ENCODE measurements at places on chromosomes 6 and 20.

DNA sequence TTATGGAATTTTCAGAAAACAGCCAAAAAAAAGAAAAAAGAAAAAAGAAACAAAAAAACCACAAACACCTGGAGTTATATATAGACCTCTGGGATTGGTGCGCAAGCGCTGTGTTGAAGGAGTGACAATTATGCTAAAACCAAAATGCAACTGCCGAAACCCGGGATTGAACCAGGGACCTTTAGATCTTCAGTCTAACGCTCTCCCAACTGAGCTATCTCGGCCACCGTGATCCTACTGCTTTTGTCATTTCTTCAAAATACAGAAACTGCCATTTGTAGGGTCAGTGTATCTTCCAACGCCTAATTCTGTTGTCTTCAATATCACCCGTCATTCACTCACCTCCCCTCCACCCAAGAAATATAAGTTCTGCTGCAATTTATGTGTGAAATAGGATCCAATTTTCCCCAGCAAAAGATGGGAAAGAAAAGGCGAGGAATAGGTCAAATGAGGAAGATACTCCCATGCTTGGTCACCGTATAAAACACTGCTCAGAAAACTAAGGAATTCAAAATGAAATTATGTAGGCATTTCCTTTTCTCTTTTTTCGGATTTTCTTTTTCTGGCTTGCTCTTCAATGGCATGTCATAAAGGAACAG is 116.0 kb downstream of the TRIM27 start:
- DNase-seq, result no peak

GRCh38 chr6:161168281-161168891 is 105.5 kb downstream of the AGPAT4 start:
- no peak for DNase-seq

DNA sequence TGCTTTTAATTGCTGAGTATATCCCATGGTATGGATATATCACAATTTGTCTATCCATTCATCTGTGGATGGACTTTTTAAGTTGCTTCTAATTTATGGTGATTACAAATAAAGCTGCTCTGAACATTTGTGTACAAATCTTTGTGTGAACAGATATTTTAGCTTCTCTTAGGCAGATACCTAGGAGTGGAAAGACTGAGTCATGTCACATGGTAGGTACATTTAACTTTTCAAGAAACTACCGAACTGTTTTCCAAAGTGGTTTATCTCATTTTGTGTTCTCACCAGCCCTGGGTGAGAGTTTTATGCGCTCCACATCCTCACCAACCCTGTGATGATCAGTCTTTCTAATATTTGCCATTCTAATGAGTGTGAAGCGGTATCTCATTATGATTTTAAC is 31.0 kb upstream of the ZNFX1 start:
- DNase-seq, result no peak

- no peak for DNase-seq
These were observed 82.3 kb upstream of the GCM1 start for GRCh38 chr6:53230775-53231467.

DNA sequence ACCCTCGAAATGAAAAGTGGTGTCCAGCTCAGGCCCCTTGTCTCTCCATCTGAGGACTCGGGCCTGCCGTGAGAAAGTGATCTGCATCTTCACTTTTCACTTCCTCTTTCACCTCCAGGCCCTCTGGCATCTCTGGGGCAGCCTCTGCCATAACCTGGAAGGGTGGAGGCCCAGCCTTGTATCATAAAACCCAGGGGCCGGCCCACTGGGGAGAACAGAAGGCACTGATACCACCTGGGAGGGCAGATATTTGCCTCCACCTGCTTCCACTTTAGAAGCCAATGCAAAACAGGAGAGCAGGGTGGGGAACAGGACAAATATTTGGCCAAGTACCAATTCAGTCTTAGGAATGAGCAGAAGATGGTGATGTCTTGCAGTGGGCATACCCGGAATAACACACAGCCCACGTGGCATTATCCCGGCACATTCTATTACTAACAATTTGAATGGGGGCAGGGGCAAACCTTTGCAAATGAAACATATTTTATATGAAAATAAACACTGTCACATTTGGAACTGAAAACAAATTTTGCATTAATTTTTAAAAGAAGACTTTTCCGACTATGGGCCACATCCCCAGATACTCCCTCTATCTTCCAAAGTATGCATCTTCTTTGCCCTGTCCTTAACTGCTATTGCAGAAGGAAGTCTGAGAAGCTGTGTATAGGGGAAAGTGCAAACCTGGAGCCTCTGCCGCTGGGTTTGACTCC is 69.2 kb upstream of the TBC1D7 start:
- DNase-seq, result no peak

DNA sequence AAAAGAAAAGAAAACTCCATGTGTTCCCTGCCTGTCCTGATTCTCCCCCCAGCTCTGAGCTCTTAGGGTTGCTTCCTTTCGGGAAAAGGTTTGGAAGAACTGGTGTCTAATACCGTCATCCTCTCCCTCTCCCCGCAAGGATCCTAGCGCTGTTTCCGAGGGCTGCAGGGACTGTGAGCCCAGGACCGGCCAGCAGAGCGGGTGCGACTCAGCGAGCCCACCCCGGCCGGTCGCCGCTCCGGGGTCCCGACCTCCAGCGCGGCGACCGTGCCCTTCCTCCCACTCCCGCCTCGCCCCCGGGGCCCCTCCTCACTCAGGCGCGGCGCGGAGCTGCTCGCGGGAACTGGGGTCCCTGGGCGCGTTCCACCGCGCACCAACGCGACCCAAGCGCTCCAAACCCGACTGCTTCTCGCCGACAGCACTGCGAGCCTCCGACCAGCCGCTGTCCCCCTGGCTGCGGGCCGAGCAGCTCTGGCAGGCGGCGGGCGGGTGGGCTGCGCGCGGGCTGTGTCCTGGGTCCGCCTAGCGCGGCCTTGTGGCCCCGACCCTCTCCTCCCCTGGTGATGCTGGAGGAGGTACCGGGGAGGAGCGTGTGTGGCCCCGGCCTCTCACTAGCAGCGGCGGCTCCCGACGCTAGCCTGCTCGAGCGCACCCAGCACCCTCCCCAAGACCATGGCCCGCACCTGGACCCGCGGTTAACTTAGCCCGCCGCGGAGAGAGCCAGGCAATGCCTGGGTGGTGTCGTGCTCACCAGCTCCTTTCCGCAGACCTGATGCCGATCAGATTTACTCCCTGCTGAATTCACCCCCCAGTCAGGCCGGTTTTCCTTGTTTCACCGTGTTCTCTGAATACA is at the start of gene PLA2G7:
Gene PLA2G7, minus strand, starts transcription at position 509 of the 853 bp plus-strand sequence. CDS start 12,484 bp downstream, outside the sequence.
- DNase-seq, result no peak

DNA sequence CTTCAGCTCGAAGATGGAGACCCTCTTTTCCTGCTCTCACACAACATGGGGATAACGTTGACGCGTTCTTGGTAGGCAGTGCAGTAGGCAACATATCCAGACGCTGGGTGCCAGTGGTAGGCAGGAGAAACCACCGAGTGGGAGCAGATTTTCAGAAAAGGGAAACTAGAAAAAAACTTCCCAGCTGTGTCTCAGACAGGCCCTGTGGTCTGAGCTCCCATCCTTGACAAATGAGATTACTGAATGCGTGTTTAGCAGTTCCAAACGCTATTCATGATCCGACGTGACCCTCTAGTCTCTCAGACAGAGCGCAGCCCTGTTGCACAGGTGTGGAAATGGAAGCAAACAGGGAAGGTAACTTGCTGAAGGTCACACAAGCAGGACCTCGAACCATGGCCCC is 83.9 kb upstream of the DUSP22 start:
- DNase-seq, result no peak

GRCh38 chr6:140364916-140365315 is 990.5 kb upstream of the CITED2 start:
- DNase-seq, result no peak

DNA sequence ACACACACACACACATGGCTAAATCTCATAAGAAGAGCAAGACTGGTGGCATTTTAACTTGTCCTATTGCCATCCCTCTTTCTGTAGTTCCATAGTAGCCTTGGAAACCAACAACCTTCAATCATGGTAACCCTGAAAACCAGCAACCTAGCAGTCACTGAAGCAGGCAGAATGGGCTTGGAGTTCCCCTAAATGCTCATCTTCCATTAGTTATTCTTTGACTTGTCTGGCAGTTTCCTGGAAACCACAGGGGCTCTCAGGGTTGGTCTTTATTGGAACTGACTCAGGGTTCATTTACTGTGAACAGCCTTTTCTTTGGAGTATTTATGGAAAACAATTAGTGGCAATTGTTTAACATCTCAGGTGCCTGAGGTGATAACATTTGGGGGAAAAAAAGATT is 19.4 kb upstream of the BRPF3 start:
- no peak for DNase-seq

- no peak for DNase-seq
These were observed 1.6 kb downstream of the INSM1 start for GRCh38 chr20:20369250-20370093.

DNA sequence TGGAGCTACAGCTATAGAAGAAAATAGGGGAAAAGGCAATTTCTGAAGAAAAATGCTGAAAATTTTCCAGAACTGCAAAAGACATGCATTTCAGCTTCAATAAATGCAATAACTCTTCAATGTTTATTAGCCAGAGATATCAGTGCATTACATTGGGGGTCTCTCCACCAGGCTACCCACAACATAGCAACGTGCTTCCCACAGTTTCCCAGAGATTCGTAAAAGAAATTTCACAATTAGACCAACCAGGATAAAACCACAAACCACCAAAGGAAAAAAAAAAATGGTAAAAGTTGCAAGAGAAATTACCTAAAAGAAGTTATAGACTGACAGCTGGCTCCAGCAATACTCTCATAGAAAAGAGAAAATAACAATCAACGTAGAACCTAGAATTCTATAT is 16.0 kb downstream of the LY86 start:
- DNase-seq, result no peak
